Activated naive CD4-positive, alpha-beta T cell treated with anti-CD3 and anti-CD28 coated beads for 36 hours (primary cell): ENCODE measurements at places on chromosomes 2 and 18.

DNA sequence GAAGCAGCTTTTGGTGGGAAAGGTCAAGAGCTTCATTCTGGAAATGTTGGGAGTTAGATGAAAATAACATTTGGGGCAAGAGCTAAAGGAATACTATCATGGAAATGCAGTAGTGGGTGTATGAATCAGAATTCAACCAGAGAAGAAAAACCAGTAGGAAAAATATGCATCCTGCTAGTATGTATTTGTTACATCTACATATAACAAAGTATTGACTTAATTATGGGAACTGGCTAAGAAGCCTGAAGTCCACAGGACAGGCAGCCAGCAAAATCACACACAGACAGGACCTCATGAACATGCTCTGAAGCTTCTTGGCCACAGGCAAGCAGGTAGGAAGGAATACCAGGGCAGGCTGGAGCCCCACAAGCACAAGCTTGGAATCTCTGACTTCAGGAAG is 185.8 kb downstream of the FBXO15 start:
- DNase-seq = no peak

GRCh38 chr2:76544901-76545300 is 834.2 kb upstream of the GCFC2 start:
- DNase-seq = no peak

GRCh38 chr2:170524828-170525565 is 190.1 kb upstream of the SP5 start:
- no peak for DNase-seq

DNA sequence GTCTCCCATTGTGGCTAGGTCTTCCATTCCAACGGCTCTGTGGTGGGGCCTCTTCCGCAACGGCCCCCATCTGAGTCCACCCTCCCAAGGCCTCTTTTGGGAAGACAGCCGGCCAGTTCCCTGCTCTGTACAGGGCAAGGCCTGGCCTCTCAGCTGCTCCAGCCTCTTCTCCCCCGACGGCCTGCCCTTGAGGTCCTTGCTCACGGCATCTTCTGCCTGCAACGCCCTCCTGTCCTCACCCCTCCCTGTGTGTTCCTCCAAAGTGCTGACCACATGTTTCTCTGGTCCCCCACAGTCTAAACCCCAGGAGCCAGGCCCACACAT is 16.0 kb downstream of the HS6ST1 start:
- DNase-seq = no peak

DNA sequence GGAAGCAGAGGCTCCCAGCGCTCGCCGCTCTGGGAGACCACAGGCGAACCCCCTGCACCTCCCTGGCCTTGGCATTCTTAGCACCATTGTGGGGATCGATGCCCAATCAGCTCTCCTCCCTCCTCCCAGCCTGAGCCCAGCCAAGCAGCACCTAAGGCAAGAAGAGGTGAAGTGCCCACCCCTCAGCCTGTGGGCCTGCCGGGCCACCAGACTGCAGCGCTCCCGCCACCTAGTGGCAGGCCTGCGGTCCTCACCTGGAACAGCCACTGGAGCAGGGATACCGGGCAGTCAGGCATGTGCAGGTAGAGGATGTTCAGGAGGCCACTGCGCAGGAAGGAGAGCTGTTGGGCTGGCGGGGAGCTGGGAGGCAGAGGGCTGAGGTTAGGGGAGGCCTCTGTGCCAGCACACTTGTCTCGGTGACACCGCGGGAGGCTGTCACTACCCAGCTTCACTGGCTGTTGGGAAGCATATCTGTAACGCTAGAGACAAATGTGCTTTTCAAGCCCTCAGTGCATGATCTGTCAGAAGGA is 35.2 kb downstream of the FAM178B start:
- DNase-seq = peak; percentile 81
